ENCODE measurements at places on chromosomes 3 and 15.

GRCh38 chr3:46490338-46491084 is 7.3 kb upstream of the RTP3 start:
- no peak for DNase-seq

DNA sequence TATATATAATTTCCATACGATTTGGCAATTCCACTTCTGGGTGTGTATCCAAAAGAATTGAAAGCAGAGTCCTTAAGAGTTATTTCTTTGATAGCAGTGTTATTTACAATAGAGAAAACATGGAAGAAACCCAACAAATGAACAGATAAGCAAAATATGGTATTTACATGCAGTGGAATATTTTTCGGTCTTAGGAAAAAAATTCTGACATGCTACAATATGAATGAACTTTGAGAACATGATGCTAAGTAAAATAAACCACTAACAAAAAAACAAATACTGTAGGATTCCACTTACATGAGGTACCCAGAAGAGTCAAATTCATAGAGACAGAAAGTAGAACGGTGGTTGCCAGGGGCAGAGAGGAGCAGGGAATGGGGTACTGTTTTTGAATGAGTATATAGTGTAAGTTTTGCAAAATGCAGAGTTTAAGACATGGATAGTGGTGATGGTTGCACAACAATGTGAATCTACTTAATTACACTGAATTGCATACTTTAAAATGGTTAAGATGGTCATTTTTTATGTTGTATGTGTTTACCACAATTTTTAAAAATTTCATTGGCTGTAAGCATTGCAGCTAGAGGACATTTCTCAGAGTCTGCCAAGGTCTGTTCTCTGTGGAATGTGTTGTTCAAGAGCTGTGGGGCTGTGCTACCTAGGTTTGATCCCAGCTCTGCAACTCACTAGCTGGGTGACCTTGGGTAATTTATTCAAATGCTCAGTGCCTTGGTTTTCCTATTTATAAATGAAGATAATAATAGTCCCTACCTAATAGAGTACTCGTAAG is 122.1 kb downstream of the MEX3B start:
- DNase-seq, result no peak

DNA sequence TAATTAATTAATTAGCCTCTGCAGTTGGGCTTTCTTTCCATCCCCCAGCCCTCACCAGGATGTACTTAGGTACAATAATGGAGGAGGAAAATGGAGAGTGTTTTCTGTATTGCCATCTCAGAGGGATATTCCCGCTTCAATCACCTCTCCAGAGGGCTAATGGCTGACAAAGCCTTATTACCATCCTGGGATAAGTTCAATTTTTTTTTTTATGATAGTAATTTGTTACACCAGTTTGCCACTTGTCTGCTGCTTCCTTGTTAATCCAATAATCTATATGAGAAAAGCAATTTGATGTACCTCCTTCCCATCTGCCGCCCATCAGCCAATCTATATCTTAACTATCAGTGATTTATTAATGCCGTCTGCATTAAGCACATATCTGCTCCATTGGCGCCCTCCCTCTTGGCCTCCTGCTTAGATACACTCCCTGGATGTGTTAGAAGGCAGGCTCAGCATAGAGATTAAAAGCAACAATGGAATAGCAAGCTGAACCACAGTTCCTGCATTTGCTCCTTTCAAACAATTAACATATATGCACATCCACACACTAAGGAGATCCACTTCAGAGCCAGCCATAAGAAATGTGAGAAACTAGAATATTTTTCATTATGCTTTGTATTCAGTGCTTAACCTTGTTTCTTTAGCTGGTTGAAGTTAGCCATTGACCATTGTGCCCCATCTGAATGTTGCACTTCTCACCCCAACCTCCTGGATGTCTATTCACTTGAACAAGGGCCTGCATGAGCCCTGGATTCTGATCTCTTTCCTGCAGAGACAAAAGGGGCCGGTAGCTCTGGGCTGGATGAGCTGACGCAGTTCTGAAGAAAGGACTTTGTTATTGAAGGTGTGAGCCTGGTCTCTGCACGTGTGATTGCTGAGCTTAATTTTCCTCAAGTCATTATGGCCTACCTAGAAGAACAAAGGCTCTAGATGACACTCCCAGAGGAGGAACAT is 237.3 kb upstream of the GAP43 start:
- DNase-seq, result no peak

- no peak for DNase-seq
Measured at GRCh38 chr15:73990250-73991005, 1.7 kb downstream of the STOML1 start.

DNA sequence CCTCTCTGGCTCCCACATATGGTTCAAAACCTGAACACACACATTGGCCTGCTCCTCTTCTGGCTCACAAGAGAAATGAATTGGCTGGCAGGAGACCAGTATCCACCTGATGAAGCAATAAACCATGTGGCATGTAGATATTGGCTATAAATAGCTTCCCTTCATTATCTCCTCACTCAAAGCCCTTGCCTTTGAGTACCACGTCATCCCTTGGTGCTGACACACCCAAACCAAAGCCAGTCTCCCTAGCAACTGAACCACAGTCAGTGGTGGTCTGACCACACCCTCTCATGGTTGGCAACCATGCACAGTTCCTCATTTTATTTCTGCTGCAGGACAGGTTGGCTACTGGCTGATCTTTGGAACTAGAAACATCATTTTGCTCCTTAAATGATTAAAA is 98.8 kb downstream of the ZNF621 start:
- DNase-seq, result no peak

- DNase-seq, result no peak
Measured at GRCh38 chr15:53978253-53978906, at the start of gene UNC13C. Gene UNC13C (plus strand): TSS chr15:53978441. CDS start chr15:54012904, 34,463 bp downstream.

DNA sequence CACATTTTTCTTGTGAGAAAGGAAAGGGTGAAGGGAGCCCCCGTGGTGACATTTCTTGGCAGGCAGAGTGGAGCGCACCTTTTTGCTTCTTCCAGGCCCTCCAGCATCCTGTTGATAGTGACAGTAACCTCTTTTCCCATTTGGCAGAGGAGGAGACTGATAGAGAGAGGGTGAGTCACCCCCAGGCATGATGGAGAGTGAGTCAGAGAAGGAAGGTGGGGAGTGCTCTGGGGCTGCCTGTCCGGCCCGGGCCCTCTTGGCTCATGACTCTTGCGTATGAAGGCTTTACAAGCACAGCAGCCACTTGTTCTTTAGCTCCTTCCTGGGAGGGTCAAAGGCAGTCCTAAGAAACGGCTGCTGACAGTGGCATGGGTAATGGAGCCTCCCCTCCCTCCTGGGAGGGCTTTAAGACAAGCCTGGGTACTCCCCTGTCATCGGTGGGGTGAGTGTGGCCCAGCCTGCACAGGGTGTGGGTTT is 16.0 kb downstream of the ANKRD63 start:
- peak; percentile 88 for DNase-seq

GRCh38 chr3:127865941-127866340 is 43.6 kb upstream of the MGLL start:
- no peak for DNase-seq

- DNase-seq, result no peak
Measured at GRCh38 chr3:155890671-155891190, 20.3 kb downstream of the GMPS start.

- DNase-seq, result no peak
Measured at GRCh38 chr3:19907523-19907922, 26.5 kb downstream of the EFHB start.

DNA sequence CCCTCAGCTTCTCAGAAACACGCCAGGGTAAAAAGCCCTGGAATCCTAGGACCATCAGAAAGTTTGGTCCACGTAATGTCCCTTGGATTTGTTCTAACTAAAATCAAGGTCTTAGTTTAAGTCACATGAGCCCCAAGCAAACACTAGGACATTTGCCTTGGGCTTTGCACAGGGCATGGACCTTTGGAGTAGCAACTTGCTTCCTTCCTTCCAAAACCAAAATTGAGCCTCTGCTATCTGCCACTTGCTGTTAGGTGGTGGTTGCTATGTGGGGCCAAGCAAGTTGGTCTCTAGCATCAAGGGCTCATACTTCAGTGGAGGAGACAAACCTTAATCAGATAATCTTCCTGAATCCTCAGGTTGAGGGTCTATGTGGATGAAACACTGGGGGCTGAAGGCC is 4.0 kb upstream of the DAG1 start:
- no peak for DNase-seq

- DNase-seq, result no peak
Measured at GRCh38 chr3:10918011-10918410, 74.5 kb upstream of the SLC6A1 start.

GRCh38 chr3:94494992-94495391 is 432.1 kb downstream of the NSUN3 start:
- no peak for DNase-seq

DNA sequence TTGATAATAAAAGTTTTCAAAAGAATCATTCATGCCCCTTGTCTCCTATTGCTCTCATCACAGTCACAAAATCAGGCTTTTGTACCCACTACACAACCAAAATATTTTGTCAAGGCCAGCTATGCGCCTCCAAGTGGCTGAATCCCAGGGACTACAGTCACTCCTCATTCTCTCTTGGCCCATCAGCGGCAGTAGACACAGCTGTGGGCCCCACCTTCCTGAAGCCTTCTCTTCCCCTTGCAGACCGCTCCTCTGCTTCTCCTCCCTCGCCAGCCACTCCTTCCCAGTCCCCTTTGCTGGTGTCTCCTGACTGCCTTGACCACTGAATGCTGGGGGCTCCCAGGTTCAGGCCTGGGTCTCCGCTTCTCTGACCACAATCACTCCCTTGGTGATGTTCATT is 52.1 kb downstream of the LSM3 start:
- DNase-seq, result no peak

GRCh38 chr3:94360987-94361386 is 298.1 kb downstream of the NSUN3 start:
- DNase-seq, result no peak

DNA sequence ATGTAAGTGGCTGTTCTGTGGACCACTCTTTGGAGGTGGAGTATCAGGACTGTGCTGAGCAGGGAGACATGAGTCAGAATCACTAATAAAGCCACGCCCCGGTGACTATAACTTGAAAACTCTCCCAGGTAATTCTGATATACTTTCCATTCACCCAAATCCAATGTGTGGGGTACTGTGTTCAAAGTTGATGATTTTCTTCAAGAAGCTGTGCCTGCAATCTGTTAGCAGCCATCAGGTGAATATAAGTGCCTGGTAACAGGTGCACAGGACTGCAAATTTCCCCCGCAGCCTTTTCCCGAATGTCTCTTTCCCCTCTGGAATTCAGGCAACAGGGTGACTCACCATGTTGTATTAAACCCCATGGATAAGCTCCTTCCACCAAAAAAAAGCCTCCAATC is 17.0 kb downstream of the MAGI1 start:
- DNase-seq, result no peak

DNA sequence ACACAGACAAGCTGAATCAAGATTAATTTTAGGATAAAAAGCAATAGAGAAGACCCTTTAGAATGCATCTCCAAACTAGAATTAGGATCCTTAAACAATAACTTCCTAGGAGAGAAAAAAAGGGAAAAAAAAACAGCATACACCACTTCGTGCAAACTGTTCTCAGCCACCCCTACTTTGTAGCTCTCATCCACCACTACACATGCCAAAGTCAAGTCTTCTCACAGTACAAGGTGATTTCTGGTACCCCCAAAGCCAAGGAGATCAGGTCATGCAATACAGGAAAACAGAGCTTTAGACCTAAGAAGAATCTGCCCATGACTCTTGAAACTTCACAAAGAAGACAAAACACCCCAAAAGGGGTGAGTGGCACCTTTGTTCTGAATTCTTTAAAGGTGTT is 166.9 kb downstream of the SUCNR1 start:
- no peak for DNase-seq

DNA sequence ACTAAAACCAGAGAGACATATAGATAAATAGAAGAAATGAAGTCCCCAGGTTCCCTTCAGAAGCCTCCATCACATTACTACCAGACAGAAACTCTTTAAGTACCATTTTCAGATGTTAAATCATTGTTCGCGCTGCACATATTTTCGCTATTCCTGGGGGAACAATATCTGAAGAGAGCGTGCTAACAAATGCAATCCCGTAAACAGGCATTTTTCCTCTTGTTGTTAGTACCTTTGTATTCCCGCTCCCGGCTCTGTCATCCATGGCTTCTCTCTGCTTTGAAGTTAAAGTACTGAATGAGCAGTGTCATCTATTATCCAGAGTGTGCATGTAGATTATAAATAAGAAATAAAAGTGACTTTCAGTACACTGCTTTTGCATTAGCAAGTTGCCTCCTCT is 412.3 kb downstream of the FOXP1 start:
- DNase-seq, result no peak

DNA sequence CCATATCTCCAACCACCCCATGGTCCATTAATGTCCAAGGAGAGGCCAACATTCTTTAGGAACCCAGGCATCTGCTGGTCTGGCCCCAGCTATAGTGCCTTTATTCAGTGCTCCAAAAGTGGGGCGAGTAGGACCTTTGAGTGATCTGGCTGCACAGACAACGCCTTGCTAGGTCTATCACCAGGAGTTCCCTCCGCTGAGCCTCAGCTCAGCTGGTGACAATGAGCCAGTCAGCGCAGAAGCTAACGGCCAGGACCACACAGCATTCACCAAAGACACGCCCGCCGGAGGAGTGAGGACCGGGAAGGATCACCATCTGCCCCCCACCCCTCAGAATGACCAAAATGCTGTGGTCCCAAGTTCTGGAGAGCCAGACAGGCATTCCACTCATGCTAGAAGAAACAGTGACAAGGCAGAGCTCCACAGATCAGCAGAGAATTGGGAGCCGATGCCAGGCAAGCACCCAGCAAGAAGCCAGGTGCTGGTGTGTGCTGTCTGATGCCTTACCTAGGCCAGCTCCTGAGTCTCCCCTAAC is 19.0 kb downstream of the TBC1D2B start:
- DNase-seq, result no peak

GRCh38 chr3:57025237-57025636 is 35.2 kb upstream of the SPATA12 start:
- DNase-seq, result no peak

DNA sequence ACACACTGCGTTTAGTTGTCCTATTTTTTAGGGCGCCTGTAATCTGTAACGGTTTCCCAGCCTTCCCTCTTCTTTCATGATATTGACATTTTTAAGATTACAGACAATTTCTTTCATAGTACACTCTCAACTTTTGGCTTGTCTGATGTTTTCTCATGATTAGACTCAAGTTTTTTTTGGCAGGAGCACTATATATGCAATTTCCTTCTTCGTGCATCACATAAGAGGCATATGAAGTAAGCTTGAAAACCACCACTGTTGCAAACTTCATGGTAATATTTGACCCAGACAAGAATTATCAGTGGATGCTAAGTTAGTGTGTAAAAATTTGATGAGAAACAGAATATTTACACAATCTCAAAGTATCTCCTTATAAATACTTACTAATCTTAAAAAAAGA is 119.2 kb upstream of the CMC1 start:
- DNase-seq, result no peak

DNA sequence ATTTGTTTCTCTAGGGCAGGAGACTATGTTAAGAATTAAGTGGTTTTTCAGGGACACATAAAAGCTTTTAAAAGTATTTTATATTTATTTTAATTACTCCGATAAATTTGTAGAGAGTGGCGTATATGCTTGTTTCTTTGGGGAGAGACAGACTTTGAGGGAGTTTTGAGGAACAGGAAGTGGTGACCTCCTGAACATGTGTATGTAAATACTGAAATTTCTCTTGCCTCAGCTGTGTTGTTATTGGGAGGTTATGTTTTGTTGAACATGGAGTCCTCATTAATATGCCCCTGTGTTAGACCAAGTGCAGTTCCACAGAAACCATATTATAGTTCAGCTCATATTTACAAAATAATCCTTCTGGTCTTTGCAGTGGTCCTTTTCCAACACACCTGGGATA is 41.8 kb upstream of the UTS2B start:
- DNase-seq, result no peak

Measured in HFF-Myc (cell line).